Stimulated activated CD8-positive, alpha-beta memory T cell treated with anti-CD3 and anti-CD28 coated beads, Interleukin-7, amount 100 ng/mL, for 1 hour (primary cell): ENCODE measurements at places on chromosomes 3 and 15.
A peak's percentile ranks its signal among the peaks of the same experiment; 100 is the strongest.

- DNase-seq = no peak
Observed at GRCh38 chr3:112594856-112595255, 33.0 kb downstream of the SLC35A5 start.

GRCh38 chr15:80185152-80185551 is 32.4 kb downstream of the FAH start:
- DNase-seq = no peak

DNA sequence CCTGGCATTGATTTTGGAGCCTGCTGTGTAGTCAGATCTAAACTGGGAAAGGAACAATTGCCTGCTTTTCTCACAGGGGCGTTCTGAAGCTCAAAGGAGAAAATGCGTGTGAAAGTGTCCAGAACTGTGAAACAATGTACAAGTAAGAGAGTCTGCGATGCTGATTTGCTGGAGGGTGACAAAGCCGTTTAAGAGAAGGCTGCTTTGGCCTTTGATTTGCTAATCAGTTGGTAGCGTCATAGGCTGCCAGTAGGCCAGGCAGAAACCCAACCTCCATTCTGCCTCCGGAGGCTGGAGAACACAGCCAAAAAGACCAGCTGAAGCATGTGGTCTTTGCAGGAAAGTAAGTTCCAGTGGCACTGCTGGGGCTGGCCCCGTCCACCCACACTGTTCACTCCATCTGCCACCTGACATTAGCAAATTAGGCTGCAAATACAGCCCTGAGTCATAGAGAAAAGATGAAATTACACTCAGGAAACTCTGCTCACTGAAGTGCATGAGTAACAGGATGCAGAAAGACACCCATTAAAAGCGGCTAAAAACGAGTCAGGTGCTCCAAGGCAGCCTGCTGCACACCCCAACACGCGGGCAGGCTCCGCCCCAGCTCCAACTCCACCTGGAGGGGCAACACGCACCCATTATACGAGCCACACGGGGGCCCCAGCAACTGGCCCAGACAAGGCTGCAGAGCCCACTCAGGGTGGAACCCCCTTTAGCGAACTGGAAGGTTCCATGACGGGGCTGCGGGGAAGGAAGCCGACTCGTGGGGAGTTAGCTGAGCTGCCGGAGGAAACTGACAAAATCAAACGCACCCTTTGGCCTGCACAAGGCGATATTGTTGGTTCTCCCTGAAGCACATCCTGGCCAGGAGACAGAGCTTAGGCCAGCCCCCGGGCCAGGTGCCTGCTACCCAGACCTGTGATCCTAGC is 31.6 kb downstream of the ZDHHC19 start:
- DNase-seq = peak; percentile 62

DNA sequence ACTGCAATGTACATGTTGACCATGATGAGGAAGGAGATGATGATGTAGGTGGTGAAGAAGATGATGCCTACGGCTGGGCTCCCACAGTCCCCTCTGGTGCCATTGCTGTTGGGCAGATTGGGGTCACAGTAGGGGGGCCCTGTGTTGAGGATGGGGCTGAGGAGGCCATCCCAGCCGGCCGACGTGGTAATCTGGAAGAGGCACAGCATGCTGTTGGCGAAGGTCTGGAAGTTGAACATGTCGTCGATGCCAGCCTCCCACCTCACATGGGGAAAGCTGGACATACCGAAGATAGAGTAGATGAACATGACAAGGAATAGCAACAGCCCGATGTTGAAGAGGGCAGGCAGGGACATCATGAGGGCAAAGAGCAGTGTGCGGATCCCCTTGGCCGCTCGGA is 48.6 kb upstream of the SCN5A start:
- no peak for DNase-seq

DNA sequence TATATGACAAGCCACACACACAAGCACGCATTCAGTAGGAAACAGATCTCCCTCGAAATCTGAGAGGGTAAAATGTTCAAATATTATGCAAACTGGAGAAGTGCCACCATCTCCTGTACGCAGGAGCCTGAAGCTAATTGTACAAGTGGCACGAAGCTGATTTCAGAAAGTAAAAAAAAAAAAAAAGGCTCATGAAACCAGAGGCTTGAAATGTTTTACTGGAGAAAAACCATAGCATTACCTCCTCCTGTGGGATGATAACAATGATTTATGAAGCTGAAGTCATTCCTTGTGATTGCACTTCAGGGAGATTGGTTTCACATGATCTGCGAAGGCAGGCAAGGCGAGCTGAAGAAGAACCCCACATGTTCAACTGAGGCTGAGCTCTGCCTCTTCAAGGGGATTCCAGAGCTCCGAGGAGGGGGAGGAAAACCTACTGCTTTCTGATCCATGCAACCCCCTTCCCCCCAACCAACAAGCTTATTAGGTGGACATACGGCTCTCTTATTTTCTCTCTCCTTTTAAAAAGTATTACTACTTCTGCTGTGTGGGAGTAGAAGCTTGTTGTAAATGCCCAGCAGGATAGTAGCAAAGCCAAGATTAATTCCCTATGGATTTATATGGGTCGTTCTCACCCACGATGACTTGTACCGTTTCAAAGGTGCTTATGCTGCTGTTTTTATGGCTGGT is 101.1 kb downstream of the GREM1 start:
- no peak for DNase-seq

DNA sequence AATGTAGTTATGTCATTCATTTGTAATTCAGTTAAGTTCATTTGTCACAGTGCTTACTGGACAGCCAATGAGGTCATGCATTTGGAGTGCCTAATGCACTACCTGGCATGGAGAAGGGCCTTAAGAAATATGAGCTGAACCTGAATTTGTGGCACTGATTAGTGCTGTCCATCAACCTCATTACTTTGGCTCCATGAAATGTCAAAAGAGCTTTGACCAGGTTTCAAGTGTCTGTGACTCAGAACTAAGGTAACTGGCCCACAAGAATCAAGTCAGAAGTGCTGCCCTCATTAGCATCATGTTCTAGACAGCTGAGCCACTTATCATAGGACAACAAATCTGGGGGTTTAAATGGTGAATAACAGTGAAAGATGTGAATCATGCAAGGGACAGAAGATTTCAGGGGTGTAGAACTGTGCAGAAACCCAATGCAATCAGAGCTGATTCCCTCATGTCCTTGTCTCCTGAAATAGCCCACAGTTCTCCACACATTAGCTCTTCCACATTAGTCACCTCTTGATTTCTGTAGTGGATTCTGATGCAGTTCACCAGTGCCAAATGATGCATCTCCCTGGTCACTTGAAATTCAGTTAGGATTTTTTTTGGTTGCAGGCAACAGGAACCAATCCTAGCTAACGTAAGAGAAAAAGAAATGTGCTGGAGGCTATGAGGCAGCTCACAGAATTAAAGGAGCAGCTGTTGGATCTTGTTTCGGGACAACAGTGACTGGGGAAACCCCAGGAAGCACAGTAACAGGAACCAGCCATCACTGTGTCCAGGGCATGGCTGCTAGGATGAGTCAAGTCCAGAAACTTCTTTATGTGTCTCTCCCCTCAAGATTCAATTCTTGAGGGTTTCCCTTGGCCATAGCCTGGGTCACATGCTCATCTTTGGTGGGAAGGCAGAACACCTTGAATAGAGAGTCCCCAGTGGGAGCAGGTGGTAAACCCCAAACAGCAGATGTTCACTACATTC is 38.7 kb downstream of the CHST2 start:
- DNase-seq = no peak

- DNase-seq = no peak
Observed at GRCh38 chr15:29097971-29098370, 171.7 kb downstream of the NSMCE3 start.

DNA sequence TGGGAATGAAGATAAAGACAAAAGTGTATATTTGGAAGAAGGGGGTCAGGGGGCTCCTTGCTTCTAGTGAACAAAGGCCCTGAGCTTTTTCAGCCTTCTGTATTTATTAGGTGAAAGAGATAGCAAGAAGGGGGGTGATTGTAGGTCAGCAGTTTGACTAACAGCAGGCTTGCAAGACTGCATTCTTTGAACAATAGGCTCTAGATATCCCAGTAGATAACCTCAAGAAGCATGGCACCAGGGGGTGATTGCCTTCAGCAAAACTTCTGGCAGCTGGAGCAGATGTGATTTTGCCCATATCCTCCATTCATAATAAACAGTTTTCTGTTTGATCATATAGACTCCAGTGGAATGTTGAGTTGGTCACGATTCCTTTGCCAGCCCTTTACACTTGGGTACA is 31.7 kb upstream of the GOLIM4 start:
- DNase-seq = no peak

- no peak for DNase-seq
Observed at GRCh38 chr15:83282776-83283137, 1.7 kb downstream of the BNC1 start.

DNA sequence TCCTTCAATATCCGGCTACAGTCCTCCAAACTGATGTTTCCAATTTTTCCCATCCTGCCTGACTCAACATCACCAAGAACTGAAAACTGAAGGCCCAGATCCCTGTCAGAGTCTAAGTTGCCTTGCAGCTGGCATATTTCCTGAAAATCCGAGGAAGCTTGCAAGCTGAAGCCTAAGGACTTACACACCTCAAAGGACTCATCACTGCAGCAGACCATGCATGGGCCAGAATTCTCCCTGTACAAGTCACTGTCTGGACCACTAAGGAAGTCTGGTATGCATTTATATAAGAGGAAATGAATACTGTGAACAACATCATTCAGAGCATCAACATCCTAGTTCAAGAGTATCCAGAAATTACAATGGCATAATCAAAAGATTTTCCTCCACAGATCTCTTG is 548.8 kb upstream of the MDFIC2 start:
- DNase-seq = no peak

- DNase-seq = no peak
Observed at GRCh38 chr3:56874269-56874668, 72.5 kb upstream of the ARHGEF3 start.

- DNase-seq = no peak
Observed at GRCh38 chr15:72982714-72983113, 69.5 kb upstream of the NEO1 start.

- no peak for DNase-seq
Observed at GRCh38 chr3:37945807-37946530, 44.6 kb upstream of the VILL start.
